Right ventricle myocardium inferior (tissue), 1 donor: ENCODE measurements at places on chromosomes 12 and 14.

DNA sequence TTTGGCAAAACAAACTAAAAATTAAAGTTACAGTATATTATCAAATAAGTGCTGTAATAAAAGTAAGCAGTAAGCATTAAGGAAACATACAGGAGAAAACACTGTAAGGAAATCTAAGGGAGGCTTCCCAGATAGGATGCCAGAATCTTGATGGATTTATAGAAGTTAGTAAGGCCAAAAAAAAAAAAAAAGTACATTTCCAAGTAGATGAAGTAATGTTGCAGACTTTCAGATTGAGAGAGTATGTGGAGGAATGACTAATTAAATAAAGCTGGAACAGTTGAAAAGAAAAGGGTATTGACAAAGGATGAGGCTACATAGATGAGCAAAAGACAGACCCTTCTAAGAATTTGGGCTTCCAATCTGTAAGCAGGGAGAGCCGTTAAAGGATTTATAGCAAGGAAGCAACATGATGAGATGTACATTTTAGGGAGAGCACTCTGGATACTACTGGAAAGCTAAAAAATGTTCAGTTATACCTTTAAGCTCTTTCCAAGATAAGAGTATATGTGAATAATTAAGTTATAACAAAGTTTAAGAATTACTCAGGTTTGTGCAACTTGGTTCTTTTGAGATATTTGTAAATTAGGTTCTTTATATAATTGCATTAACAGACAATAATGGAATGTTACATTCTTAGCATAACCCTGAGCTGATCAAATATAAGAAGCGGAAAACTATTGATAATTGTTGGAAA, 87.5 kb upstream of the MON2 start:
- no peak for DNase-seq

DNA sequence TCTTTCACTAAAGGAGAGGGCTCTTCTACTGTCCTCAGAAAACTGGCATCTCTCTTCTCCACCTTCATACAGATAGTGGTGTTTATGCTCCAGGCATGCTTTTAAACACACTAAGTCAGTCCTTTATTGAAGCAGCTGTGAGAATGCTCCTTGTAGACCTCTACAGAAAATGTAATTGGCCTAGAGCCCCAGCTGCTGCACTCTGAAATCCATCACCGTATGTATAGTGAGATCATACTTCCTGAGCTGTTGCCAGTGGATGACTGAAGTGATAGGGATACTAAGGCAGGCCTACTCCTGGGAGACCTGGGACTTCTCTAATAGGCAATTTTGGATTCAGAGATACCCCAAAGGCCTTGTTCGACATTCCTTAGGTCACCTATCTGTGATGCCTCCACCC, 535.4 kb downstream of the RPS29 start:
- DNase-seq: no peak

- DNase-seq: no peak
These were observed 782.5 kb downstream of the TMEM121 start for GRCh38 chr14:106308839-106309389.

- DNase-seq: no peak
These were observed 127.3 kb downstream of the CNTN1 start for GRCh38 chr12:40819436-40820108.

DNA sequence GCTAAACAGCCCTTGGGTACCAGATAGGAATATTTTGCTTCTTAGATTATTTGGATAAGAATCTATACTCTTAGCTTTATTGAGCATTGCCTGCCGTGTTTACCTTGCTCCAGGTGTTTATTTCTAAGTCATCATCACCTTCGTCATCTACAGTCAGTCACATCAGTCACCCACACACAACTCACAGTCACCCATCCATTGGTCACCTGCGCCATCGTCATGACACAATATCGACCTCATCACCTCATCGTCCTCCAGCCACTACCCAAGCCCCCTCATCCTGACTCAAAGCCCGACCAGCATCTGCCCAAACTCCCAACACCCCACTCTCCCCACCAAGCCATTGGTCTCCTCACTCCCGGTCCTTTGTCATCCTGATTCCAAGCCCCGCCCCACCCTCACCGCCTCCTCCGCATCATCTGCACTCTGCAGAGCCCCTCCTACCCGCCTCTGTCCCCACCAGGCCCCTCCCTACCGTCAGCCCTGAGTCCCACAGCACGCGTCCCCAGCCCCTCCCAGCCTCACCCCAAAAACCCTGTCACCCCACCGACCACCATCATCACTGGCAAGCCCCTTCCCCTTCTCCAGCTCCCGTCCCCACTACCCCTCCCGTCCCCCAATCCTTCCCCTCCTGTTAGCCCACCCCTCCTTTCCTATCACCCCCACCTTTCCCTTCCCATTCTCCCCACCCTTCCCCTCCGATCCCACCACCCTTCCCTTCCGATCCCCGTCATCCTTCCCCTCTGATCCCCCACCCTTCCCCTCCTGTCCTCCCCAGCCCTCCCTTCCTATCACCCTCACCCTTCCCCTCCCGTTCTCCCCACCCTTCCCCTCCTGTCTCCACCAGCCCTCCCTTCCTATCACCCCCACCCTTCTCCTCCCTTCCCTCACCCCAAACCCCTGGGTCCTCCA, 9.8 kb downstream of the DLK1 start:
- no peak for DNase-seq

- no peak for DNase-seq
These were observed 177.8 kb upstream of the DIO2 start for GRCh38 chr14:80388980-80389711.

GRCh38 chr12:104963757-104964156, 5.7 kb upstream of the SLC41A2 start:
- DNase-seq: no peak

- DNase-seq: no peak
These were observed 1.7 kb upstream of the SCNN1A start for GRCh38 chr12:6376870-6377666.

GRCh38 chr12:5807090-5807414, 138.0 kb downstream of the ANO2 start:
- no peak for DNase-seq

DNA sequence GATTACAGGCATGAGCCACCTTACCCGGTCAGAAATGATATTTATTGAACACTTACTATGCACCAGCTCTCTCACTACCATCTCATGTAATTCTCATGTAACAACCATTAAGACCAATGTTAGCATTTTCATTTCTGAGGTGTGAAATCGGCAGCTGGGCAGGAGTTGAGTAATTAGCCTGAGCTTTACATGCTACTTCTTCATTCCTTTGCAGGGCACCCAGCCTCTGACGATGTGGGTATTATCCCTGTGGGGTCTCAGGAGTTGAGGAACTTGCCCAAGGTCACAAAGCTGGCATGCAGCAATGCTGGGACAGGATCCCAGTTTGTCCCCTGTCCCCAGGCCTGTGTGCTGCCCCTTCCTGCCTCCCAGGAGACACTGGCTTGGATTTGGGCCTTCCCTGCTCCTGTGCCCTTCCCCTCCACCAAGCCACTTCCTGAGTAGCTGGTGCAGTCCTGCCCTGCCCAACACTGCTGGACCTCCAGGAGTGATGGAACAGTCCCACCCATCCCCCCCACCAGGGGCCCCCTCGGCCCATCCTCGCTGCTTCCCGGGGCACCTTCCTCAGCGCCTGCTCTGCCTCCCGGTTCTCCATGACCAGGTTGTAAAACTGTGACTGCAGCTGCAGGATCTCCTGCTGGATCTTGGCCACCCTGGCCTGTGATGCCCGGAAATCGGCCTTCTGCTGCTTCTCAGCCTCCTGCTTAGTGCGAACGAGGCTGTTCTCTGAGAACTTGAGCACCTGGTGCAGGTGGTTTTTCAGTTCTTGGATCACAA, 14.7 kb downstream of the RITA1 start:
- no peak for DNase-seq

DNA sequence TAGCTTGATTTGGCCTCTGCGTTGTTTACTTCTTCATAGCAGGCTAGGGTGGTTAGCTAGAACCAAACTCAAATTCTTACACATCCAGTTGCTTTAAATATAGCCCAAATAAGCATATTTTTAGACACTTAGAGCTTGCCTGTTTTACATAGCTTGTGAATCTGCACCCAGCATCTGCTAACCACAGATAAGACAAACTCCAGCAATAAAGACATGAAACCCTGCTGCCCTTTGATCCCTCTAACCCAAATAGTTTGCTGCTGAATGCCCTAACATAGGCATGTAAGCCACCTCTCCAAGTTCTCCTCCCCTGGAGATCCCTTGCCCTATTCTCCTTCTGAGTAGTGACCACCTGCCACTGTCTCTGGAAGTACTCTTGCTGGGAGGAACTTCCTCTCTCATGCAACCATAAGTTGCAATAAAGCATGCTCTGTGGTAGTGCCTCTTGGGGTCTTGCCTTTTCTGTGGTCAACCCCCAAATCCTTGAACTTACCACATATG, 185.6 kb downstream of the TMEM117 start:
- DNase-seq: no peak

DNA sequence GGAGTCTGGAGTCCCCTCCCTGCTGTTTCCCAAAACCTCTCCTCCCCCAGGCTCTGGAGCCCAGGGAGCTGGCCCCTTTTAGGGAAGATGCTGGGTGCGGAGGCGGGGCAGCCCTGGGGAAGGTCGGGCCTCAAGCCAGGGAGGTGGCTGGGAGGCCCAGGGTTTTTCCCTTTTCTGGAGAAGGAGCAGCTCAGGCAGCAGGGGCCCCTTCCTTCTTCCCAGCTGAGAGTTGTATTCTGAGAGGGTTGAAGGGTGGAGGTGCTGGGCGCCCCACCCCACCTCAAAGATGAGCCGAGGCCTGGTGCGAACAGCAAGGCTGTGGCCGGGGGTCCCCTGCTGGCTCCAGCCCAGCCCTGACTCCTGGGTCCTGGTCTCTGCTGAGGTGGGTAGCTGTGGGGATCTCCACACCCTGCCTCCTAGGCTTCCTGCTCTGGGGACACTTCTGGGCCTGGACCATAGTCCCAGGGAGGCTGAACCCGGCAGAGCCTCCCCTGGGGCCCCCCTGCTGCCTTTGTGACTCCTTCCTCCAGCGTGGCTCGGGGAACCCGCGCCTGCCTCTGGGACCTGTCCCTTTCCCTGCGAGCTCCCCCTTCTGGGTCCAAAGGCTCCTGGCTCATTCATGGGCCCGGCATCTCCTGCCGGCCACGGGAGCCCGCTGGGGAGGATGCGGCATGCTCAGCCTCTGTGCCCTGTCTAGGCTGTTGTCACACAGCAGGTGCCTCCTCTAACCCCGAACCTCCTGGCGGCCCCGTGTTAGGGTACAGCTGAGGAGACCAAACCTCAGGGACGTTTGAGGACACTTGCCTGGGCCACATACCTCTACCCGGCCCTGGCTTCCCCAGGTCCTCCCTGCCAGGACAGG, 4.4 kb downstream of the TRMT61A start:
- DNase-seq: peak; percentile 60

- peak; percentile 75 for DNase-seq
These were observed 22.2 kb downstream of the ST8SIA1 start for GRCh38 chr12:22312336-22312735.

- no peak for DNase-seq
These were observed 1.2 kb downstream of the NOS1 start for GRCh38 chr12:117360222-117360550.

DNA sequence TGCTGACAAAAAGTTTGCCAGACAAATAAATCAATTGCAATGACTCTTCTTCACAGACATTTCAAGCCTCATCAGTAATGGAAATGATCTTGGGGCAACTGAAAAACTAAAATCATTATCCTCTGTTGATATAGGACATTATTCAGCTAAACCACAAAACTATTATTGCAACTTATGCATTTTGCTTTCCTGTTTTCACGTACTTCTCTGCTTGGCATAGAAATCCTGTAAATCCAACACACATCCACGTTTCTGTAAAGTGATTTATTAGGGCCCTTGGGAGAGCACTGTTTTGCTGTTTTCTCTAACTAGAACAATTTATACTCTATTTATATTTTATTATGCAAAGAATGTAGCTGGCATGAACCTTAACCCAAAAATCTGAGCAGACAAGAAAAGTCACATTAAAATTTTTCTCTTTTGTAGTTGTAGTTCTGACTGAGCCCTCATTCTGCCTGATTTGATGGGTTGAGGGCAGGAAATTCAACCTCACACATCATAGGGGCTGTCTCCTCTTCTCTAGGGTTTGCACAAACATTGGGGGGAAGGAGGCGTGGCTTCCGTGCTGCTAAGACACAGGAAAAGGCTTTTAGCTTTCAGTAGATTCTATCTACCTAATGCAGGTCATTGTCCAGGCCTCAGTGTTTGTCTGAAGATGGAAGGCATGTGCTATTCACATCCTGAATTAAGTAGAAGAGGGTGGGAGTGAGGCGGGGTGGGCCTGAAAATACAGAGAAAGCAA, 11.5 kb upstream of the NUP107 start:
- DNase-seq: no peak

DNA sequence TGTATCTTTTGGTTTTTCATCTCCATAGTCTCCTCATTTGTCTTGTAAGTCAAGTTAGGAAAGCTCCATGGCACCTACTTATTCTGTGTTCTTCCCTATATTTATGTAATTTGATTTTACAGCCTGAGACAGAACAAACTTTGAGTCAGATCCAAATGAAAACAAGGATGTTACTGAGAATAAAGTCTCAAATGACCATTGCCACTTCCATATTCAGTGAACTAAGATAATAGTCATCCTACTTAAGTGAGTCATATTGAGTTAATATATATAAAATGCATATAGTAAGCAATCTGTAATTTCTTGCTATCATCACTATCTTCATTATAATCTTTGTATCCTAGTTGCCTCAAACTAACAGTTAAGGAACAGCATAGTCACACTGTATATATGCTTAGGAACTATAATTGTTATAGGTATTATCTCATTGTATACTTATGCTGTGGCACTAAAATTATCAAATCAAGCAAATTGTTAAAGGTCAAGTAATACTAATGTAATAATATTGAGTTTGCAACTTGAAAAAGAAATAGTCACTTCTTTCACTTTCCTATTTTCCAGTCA, 30.8 kb downstream of the TMTC3 start:
- no peak for DNase-seq

DNA sequence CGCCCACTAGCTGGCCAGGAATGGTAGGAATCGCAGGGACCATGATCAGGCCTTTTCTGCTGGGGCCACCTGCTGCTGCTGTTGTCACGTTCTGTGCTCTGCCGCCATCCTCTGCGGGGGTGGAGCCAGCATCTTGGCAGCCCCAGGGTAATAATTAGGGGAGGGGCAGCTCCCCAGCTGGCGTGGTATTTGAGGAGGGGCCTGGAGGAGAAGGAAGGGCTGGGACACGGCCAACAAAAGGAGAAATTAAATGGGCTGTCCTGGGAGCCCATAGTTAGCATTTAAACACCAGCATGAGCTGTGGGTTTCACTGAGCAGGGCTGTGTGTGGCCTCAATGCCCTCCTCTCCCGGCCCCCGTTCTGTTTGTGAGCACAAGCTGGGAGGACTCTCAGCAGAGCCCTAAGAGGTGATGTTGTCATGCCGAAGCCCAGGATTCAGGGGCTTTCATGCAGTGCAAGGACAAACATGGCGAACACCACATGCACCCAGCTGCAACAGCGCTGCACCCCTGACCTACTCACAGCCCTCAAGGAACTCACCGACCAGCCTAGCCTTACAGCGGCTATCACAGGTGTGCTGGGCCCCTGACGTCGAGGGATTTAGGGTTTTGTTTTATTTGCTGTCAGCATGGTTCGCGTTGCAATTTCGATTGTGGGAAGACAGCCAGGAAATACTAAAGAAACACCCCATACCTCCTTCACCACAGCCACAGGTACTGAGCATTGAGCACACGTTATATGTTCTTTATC, 324.3 kb downstream of the CACNA1C start:
- no peak for DNase-seq

GRCh38 chr14:99527427-99528076, 46.3 kb downstream of the CCNK start:
- peak; percentile 42 for DNase-seq
